HFFc6 (cell line): ENCODE measurements at places on chromosomes 6 and 20.

DNA sequence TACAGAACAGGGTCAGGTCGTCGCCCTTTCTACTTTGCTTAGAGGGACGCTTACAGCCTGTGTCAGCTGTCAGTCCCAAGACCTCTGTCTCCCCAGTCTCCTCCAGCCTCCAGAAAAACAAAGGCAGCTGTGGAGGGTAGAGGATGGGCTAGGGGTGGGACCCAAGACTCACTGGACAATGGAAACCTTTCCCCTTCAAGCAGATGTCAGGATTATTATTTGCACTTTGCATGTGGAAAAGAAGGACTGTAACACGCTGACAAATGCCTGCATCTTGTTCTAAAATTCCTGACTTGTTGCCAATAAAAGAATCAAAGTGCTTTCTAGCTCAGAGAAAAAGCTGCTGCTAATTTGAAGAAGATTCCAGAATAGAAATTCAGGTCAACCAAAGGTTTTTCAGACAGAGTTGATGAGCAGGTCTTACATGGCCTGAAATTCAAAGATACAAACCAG, 58.7 kb downstream of the SNX5 start:
- peak; percentile 31 for DNase-seq

DNA sequence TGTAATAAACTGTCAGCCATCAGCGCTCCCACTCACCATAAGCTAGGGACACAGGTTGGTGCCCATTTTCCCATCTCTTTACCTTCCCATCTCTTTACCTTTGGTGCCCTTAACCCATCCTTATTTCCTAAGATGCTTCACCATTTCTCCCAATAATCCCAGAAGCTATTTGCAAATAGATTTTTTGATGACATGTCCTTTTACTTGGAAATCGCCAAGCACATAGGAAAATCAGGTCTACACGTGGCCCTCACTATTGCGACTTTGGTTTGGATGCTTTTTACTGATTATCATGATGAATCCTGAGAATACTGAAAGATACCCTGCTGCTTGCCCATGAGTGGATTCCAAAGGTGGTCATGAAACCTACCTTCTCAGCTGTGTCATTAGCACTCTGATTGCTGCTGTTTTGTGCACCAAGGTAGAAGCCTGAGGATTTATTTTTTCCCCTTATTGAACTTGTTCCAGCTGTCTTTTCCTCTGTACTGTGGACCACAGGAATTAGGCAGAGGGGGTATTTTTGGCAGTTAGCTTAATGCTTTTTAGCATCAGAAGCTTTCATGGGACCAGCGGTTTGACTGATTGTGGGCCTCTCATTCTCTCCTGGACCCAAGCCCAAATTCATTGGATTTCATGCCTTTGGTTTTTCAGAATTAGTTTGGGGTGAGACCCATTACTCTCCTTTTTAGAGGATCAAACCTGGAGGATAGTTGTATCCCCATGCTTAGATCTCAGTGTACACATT, 229.6 kb upstream of the RIN2 start:
- no peak for DNase-seq

- DNase-seq, result no peak
Observed at GRCh38 chr6:35679399-35679798, 9.3 kb downstream of the FKBP5 start.

GRCh38 chr6:154500769-154501577, 9.5 kb downstream of the CNKSR3 start:
- DNase-seq, result no peak

- no peak for DNase-seq
Observed at GRCh38 chr6:126614642-126615504, 275.0 kb downstream of the CENPW start.

DNA sequence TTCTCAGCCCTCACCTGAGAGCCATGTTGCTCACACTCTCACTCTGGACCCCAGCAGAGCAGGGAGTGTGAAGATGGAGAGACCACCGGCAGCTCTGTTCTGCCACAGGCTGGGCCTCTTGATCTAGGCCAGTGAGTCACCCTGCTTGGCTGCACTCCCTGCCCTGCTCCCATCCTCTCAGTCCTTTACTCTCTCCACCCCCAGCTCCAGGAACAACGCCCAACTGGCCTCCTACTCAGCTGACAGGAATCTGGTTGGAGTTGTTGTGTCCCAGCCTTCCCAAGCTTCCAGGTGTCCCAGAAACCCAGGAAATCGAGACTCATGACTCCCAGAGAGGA, at the start of gene PSORS1C1:
PSORS1C1 (plus strand) TSS at position 260 of the 338 bp plus-strand sequence. CDS start 14,833 bp downstream, outside the sequence.
- DNase-seq, result peak; percentile 91

- DNase-seq, result no peak
Observed at GRCh38 chr6:6688951-6689350, 100.4 kb downstream of the LY86 start.
